ENCODE measurements at places on chromosomes 2 and 18.

DNA sequence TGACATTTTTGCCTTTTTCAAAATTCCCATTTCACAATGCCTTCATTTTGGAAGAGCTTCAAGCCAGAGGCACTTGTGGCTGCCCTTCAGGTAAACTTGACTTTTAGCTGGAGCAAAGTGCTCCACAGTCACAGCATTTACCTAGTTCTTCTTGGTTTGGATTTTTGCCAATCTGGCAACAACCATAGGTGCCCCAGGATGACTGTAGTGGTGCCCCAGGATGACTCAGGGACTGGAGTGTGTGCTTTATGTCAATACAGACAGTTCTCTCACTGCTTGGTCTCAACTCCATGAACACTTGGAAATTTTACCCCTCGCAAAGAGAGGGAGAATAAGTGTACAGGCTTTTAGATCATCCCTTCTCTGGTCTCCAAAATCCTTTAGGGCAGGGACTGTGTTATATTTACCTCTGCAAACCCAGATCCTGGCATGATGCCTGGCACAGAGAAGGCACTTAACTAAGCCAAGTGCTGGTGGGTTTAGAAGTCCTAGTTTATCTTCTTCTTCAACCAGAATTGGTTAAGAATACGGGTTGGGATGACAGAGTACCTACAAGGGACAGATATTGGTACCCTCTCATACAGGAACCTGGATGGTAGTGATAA is 15.3 kb upstream of the PTPN4 start:
- DNase-seq: peak; percentile 31

DNA sequence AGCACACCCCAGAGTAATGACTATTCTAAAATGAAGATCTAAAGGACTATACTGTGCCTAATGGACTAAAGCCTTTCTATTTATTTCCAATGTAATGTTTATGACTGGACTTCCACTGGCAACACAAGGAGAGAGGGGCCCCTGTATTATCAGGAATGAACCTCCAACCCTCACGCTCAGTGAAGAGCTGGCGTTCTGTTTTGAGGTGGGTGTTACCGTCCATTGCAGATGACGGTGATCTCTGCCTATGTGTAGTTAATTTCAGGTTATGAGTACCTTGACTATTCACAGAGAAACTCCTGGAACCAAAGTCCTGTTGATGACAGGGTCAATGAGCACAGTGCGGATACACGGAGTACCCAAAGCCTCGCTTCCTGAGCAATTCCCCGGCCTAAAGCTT is 85.4 kb downstream of the MEP1B start:
- DNase-seq: no peak

- no peak for DNase-seq
Measured at GRCh38 chr2:70030724-70031420, 56.4 kb upstream of the PCBP1 start.

- DNase-seq: no peak
Measured at GRCh38 chr2:20635113-20635510, 15.8 kb downstream of the HS1BP3 start.

- DNase-seq: no peak
Measured at GRCh38 chr2:42079737-42080287, 32.0 kb downstream of the PKDCC start.

GRCh38 chr18:44668270-44668975 is 12.3 kb upstream of the SETBP1 start:
- no peak for DNase-seq

- DNase-seq: no peak
Measured at GRCh38 chr18:38980420-38980819, 1414.8 kb upstream of the CELF4 start.

- DNase-seq: no peak
Measured at GRCh38 chr2:236644502-236644911, 74.9 kb downstream of the ACKR3 start.

DNA sequence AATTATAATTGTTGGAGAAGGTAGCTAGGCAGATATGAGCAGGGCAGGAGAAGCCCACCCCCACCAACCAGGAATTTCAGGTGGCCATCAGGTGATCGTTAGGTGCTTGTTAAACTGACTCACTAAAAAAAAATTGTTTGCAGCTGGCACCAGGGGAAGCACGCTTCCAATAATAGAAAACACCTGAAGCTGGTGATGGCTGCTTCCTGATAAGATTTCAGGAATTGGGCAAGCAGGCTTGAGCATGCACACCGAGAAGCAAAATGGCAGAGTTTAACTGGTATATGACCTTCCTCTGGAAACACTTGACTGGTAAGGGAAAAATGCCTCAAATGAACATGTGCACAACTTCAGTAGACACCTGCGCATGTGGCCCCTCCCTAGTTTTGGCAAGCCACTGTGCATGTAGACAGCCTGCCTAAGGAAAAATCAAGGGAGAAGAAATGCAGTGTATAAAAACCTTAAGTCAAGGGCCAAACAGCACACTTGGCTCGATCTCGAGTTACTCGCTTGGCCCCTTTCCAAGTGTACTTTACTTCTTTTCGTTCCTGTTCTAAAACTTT is 292.8 kb downstream of the CCDC85A start:
- no peak for DNase-seq

- no peak for DNase-seq
Measured at GRCh38 chr2:192544371-192544955, 349.7 kb upstream of the TMEFF2 start.

DNA sequence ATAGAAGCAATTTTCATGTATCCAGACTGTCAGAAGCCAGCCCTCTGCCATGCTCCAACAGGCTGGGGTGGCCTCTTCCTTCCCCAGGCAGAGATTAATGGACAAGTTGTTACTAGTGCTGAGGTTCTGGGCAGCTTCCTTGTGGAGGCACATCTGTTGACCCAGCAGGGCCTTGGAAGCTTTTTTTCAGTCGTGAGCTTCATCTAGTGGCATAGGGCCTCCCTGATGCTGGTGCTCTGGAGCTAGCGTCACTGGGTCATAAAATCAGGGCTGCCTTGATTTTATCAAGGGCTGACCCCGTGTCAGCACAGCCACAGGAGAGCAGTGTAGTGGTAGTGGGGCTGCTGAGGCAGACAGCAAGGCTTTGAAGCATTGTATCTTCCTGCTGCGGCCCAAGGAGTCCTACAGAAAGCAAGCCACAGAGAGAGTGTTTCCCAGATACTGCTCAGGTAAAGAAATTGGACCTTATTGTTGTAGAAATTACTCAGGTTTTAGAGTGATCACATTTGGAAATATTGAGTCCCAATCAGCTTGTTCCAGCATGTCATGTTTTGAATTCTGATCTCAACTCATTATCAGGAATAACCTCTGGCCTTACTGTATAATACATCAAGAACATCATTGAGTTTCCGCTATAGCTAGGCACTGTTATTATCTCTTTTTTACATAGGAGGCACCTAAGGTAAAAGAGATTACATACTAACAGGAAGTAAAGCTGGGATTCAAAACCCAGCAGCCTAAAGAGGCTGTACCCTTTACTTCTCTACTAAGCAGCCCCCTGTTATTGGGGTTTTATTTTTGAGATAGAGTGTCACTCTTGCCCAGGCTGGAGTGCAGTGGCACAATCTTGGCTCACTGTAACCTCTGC is 92.3 kb upstream of the ALPP start:
- no peak for DNase-seq

GRCh38 chr2:182088681-182089320 is 103.1 kb downstream of the PPP1R1C start:
- DNase-seq: no peak

DNA sequence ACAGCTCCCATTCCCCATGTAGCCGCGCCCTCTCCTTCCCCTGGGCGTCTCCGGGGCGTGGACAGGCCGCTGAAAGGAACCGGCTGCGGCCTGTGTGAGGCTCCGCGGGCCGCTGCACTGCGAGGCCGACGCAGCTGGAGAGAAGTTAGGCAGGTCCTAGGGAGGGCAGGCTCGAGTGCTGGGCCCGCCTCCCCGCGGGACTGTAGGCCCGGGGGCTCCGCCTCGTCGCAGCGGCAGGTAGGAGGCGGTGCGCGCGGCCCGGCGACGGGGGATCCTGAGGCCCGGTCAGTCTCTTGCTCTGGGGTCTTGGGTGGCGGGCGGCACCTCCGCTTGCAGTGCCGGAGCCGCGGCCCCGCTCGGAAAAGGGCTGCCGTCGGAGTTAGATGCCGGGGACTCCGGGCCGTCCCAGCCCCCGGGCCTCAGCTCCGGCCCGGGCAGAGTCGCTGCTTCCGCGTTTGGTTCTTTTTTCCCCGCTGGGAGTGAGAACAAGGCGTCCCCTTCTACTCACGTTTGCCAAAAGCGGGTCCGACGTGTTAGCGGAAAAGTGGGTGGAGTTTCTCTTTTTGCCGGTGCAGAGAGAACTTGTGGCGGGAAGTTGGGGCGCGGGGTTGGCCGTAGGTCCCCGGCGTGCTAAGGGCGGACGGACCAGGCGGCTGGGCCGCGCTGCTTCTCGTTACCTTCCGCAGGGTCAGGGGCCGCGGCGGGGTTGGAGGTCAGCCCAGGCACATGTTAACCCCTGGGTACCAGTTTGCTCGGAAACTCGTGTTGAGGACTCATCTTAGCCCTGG is at the start of gene VRK2:
VRK2 (plus strand) TSS at position 222 of the 788 bp plus-strand sequence. CDS start 2,026 bp downstream, outside the sequence.
- peak; percentile 91 for DNase-seq

- no peak for DNase-seq
Measured at GRCh38 chr2:26395394-26395793, 6.3 kb upstream of the DRC1 start.

Measured in fibroblast of skin of back (primary cell).